ENCODE measurements at places on chromosomes 5 and 9. TPM values are rescaled to one million over a fixed set of nuclear protein-coding genes. Genes with fewer than 3 reads are reported as not detected.

DNA sequence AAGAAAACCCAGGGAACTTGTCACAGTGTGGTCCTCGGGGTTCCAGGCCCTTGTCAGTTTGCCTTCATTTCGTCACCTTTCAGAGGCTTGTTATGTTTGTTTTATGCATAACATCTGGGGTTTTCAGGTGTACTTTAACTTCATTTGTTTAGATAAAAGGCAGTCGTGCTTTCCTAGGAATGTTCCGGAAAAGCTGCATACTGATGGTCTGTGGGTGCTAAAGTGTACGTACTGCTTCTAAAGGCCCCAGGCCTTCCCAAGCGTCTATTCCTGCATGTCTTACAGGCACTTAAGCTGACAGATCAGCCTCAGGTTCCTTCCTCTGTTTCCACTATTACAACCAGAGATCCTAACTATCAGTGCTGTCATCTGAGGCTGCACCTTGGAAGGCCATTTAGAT lies 95.6 kb upstream of the ANKH start:
- H3K4me3 ChIP-seq: no peak overlapping the region
- H3K36me3 ChIP-seq: no peaks in the 10 kb centered on the region
- DNase-seq: no peak
- H3K27ac ChIP-seq: no peak overlapping the region
- H3K4me1 ChIP-seq: no peaks in the 10 kb centered on the region
- H3K27me3 ChIP-seq: no peaks in the 10 kb centered on the region

BTNL3 gene
- total RNA-seq: 0.42 TPM

ARHGEF28 gene
- 10.5 TPM for total RNA-seq

DNA sequence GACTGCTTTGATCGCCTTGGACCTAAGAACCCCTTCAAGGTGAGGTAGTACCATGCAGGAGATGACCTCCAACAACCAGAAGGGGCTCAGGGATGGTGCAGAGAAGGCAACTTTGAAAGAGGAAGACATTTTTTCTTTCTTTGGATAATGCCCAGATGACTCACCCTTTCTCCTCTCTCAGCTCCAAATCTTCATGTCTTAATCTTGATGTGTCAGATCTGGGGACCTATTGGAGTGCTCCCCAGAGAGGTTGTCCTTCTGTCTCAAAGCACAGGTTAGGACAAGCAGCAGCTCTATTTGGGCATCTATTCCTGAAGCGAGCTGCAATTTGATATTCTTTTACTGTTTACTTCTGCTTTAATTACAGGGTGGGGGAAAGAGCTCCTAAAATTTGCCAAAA lies 229.9 kb upstream of the MAP3K1 start:
- no peak overlapping the region for H3K4me3 ChIP-seq
- H3K4me1 ChIP-seq: peaks cover 39% of the 10 kb centered on the region
- no peaks in the 10 kb centered on the region for H3K27me3 ChIP-seq
- DNase-seq: no peak
- H3K27ac ChIP-seq: no peak overlapping the region

CMYA5 gene
- total RNA-seq: 2.7 TPM

TOPORS gene
- 13.2 TPM for total RNA-seq

DNA sequence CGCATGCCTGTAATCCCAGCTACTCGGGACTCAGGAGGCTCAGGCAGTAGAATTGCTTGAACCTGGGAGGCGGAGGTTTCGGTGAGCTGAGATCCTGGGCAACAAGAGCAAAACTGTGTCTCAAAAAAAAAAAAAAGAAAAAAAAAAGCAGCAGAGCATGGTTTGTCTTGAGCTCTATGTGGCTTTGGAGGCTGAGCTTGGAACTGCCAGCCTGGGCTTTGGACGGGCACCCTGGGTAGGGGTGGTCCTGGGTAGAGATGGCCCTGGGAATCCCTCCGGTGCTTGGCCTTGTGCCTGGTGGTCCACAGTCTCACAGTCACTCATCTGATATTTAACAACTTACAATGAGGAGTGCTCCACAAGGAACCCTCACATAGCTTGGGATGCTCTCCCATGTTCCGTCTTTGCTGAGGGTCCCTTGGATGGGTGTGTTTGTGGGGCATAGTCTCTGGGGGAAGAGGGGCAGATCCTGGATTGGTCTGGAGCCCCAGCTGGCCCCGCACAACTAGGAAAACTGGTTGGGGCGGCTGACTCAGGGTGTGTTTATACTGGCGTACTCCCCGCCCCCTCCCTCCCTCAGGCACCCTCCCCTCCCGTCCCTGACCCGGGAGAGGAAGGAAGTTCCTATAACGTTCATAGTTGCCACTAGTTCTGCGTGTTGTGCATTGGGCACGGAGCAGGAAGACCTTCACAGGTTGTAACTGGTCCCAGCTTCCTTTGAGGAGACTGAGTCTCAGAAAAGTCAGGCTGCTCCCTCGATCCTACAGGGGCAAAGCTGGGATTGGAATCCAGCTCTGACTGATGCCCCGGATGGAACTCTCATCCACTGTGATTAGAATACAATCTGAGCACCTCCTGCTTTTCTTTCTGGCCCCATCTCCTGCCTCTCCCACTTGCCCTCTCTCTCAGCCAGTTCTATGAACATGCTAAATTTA lies 11.2 kb downstream of the IER5L start:
- peak overlapping the region; percentile 80 for H3K27ac ChIP-seq
- peak overlapping the region; percentile 18 for H3K4me3 ChIP-seq
- H3K4me1 ChIP-seq: peaks cover 47% of the 10 kb centered on the region
- no peaks in the 10 kb centered on the region for H3K27me3 ChIP-seq
- peak; percentile 89 for DNase-seq

- no peak for DNase-seq
- peak overlapping the region; percentile 92 for H3K27ac ChIP-seq
- no peaks in the 10 kb centered on the region for H3K27me3 ChIP-seq
- H3K4me3 ChIP-seq: no peak overlapping the region
These were observed 268.6 kb upstream of the PTGER4 start for GRCh38 chr5:40410964-40411635.

TXNDC8 gene
- not detected for total RNA-seq

DNA sequence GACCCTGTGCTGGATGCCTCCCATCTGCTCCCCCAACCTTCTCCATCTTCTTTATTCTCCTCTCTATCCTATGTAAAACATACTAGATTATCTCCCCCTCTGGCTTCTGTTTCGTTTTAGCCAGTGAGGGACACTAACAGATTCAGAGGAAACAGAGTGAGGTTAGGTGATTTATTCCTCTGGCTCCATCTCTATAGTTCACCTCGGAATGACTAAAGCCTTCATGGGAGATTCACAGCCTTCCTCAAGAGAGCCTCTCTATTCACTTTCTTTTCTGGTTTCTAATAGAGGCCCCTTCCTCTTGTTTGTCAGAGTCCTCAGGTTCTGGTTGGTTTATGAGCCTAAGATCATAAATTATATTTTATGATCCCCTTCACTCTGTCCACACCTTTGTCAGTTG lies 633.1 kb upstream of the TYRP1 start:
- H3K27me3 ChIP-seq: no peaks in the 10 kb centered on the region
- no peaks in the 10 kb centered on the region for H3K4me1 ChIP-seq
- no peak overlapping the region for H3K4me3 ChIP-seq
- DNase-seq: no peak
- H3K27ac ChIP-seq: no peak overlapping the region
- no peaks in the 10 kb centered on the region for H3K36me3 ChIP-seq

SETD9 gene
- total RNA-seq: 11.3 TPM

- H3K4me1 ChIP-seq: no peaks in the 10 kb centered on the region
- no peaks in the 10 kb centered on the region for H3K27me3 ChIP-seq
- no peak overlapping the region for H3K4me3 ChIP-seq
- DNase-seq: peak; percentile 52
- no peaks in the 10 kb centered on the region for H3K36me3 ChIP-seq
These were observed 66.6 kb downstream of the ZNF474 start for GRCh38 chr5:122195802-122196394.

- H3K4me1 ChIP-seq: peaks cover 6% of the 10 kb centered on the region
- peak overlapping the region; percentile 67 for H3K4me3 ChIP-seq
- DNase-seq: no peak
- H3K27ac ChIP-seq: peak overlapping the region; percentile 95
These were observed 2.6 kb upstream of the SMC5 start for GRCh38 chr9:70256123-70256551.

PCDHB9 gene
- total RNA-seq: 1.6 TPM

GRCh38 chr9:14768405-14769229 lies 46.1 kb upstream of the CER1 start:
- DNase-seq: peak; percentile 59
- H3K4me3 ChIP-seq: no peak overlapping the region
- H3K36me3 ChIP-seq: no peaks in the 10 kb centered on the region
- no peaks in the 10 kb centered on the region for H3K4me1 ChIP-seq
- no peak overlapping the region for H3K27ac ChIP-seq

GRCh38 chr5:3225201-3225960 lies 370.3 kb upstream of the IRX1 start:
- H3K27ac ChIP-seq: no peak overlapping the region
- H3K36me3 ChIP-seq: no peaks in the 10 kb centered on the region
- H3K27me3 ChIP-seq: no peaks in the 10 kb centered on the region
- H3K4me3 ChIP-seq: no peak overlapping the region
- no peak for DNase-seq

All from left lung (tissue), 14 donors.